NCI-H1105 treated with DMSO at 0.1 percent for 48 hours (cell line): ENCODE measurements at places on chromosomes 11 and 22.

DNA sequence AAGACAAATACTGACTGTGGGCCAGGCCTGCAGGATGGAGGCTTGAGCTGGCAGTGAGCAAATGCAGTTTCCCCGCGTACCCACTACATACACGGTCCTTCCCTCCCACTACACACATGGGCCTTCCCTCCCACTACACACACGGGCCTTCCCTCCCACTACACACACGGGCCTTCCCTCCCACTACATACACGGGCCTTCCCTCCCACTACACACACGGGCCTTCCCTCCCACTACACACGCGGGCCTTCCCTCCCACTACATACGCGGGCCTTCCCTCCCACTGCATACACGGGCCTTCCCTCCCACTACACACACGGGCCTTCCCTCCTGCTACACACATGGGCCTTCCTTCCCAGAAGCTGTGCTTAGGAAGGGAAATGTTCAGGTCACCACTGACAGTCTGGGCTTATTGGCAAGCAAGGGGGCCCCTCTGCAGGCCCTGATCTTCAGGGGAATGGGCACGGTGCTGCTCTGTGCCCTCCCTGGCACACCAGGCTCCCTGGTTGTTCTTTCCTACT lies 10.8 kb downstream of the DNAL4 start:
- DNase-seq: no peak

DNA sequence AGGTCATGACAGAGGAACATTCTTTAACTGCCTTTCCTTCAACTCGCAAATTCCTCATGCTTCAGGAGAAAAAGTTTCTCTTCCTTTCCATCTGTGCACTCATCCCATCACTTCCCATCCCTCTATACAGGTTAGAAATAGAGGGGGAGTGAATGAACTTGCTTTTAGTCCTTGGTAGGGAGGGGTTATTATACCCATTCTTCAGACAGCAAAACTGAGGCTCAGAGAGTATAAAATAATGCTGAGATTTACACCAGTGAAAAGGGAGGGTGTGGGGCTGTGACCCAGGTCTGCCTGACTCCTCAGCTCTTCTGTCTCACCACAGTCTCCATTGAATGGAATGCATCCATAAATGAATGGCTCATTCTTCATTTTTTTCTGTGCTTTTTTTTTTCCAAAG lies 109.4 kb upstream of the RCN1 start:
- no peak for DNase-seq

DNA sequence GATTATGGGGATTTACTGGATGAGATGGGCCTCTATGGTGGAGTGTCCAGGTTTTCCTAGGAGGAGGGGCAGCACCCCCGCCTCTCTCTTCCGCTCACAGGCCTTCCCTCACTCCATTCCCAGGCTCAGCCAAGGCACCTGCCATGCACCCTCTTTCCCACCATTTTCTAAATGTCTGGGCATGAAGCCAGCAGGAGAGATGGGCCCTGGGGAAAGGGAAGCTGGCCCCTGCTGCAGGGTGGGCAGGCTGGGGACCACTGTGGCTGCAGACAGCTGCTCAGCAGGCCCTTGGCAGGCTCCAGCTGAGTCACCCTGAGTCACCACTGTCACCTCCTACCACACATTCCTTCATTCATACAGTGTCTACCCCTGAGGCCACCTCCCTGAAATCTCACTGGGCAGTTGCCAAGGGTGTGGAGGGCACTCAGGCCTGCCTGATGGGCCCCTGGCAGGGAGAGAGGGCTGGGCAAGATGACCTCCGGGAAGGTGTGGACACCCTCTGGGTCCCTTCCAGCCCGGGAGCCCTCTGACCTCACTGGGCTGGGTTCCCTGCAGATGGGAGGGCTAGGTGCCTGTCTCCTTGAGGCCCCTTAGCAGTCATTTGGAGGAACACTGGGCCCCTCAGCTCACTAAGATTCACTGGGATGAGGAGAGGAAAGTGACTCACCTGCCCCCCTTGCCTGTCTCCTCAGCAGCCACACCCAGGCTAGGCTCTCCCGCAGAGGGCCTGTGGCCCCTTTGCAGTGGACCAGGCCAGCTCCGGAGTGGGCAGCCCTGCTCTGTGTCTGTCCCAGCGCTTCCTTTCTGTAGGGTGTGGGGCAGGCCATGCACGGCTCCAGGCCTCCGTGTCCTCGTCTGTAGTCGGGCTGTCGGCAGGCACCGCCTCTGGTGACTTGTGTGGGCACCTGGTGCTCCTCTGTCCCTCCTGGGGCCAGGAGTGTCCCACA lies 7.8 kb downstream of the MYEOV start:
- peak; percentile 32 for DNase-seq

GRCh38 chr11:86386746-86387145 lies 12.1 kb downstream of the CCDC81 start:
- no peak for DNase-seq

DNA sequence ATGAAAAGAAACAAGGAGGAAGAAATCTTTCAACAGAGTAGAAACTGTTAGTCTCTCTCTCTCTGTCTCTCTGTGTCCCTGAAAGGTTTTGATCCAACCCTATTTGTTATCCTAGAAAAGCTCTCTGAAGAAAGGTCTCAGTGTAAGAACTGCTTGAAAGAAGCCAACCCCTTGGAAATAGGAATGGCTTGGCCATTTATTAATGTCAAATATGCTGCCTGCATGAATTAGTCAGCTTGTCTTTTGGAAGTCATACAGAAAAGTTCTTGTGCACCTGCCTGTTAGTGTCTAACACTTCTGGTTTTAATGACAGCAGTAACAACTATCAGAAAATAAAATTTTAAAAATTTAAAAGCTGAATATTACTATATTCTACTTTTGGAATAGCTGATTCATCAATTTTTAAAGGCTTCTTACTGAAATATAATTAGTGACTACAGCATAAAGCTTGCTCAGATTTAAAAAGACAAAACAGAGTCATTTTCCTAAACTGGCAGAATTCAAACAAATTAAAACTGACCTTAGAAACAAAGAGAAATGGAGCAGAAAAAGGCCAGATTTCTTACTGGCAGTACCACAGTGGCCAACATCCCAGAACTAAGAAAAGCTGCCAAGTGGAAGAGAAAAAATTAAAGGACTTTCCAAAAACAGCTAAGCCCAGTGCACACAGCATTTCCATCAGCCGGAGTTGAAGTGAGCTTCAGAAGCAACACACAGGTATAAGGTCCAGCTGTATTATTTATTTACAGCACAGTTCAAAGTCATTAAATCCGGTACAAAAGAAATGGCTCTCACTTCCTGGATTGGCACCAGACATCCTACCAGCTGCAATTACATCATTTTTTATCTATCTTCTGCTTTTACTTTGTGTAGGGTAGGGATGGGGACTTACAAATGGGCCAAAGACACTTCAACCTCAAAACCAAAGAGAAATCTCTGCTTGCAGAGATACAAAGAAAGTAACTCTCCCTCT lies 76.3 kb downstream of the PRCP start:
- peak; percentile 53 for DNase-seq
